ENCODE measurements at places on chromosomes 3 and 15.
A peak's percentile ranks its signal among the peaks of the same experiment; 100 is the strongest.

DNA sequence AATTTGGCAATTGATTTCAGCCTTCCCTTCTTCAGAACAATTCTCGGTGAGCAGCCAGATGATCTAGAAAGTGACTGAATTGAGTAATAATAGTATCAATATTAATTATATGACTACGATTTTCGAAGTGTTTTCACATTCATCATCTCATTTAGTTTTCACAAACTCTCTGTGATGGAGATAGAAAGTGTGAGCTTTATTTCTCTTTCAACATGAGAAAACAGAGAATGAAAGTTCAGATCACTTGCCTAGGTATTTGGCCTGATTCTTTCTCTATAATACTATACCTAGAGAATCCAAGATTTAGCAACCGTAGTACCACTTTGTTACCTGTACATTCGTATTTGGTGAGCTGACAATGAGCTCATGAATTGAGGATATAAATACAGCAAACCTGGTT is 739.2 kb upstream of the NR2F2 start:
- DNase-seq, result no peak

DNA sequence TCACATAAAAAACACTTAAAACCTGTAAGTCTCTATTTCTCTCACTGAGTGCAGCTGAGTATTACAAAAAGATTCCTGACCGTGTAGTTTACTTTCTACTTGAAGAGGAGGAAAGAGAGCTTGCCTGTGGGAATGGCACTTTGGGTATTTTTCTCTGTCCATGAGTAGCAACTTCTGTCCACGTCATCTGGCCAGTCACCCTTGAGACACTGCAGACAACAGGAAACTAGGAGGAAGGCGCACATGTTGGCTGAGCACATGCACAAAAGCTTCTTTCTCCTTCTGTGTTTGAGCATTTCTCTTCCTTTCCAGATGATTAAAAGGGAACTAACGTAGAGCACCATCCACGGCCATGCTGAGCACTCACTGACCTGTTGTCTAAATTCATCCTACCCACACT is 19.7 kb downstream of the STARD5 start:
- DNase-seq, result no peak

DNA sequence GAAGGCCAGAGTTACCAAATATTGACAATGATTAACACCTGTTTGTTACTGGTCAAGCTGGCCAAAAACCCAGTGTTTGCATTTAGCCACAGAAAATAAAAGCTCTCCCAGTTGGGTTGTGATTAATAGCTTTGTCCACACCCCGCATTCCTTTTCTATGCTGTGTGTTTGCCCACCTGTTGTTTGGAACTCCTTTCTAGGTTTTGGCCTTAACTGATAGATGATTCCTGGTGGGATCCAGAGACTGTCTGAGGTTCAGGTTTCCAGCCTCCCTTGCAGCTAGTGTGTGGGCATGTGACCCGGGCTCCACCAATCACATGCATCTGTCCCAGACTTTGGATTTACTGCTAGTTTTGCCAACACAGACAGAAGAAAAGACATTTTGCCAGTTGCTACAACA is 83.8 kb downstream of the PTPRG start:
- no peak for DNase-seq

DNA sequence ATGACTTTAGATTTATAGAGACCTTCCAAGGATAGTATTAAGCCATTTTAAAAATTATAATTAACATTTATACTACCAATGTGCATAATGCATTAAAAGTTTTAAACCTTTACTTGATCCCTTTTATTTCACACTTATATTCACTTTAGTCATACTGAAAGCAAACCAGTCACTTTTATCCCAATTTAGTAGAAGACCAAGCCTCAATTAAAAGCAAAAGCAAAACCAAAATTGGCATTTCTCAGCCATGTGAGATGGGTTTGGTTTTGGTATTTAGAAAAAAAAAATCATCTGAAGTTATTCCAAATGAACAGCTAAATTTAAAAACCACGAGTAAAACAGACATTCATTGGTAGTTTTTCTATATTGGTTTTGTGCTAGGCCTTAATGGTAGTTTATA is 249.4 kb downstream of the LPP start:
- no peak for DNase-seq

- DNase-seq, result no peak
Observed at GRCh38 chr15:65824031-65824743, 32.1 kb upstream of the DENND4A start.

- no peak for DNase-seq
Observed at GRCh38 chr3:160157321-160157720, 67.9 kb upstream of the C3orf80 start.

DNA sequence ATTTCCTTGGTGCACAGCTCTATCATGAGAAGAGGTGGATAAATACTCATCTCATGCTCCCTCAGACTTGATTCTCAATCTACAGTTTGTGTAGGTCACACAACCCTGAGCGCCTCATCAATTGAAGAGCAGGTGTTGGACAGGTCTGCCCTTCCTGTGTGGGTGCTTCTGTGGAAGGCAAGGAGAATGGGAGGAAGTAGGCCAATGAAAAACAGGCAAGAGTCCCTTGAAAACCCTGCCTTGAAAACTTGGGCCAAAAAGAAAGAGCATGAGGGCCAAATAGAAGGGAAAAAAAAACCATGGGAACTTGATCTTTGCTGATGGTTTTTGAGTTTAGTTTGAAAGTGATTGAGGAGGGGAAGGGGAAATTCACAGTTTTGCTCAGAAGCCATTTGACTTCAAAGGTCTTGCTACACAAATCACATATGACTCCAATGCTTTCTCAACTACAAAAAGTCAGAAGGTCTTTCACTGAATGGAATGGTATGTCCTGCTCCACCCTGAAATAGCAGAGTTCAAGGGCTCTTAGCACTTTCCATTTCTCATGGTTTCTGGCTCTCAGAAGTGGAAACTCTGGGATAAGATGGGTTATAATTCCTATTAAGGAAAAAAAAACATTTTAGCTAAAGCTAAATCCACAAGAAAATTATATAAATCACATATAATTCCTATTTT is 37.2 kb upstream of the TM4SF1 start:
- DNase-seq, result no peak

DNA sequence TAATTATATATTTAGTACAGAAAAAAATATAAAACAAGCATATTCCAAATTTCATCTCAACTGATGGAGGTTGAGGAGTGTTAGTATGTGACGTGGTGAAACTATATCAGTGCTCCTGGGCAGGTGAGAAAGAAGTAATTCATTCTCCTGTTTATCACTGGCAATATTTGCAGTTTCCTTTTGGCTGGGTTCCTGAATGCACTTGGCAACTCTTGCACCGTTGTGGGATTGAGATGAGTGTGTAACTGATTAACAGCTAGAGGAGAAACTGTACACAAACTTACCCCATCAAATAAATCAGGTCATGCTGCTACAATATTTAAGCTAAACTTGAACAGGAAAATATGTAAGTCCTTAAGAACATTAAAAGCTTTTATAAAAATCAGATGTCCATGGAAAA is 2.1 kb upstream of the ATP13A4 start:
- DNase-seq, result no peak

DNA sequence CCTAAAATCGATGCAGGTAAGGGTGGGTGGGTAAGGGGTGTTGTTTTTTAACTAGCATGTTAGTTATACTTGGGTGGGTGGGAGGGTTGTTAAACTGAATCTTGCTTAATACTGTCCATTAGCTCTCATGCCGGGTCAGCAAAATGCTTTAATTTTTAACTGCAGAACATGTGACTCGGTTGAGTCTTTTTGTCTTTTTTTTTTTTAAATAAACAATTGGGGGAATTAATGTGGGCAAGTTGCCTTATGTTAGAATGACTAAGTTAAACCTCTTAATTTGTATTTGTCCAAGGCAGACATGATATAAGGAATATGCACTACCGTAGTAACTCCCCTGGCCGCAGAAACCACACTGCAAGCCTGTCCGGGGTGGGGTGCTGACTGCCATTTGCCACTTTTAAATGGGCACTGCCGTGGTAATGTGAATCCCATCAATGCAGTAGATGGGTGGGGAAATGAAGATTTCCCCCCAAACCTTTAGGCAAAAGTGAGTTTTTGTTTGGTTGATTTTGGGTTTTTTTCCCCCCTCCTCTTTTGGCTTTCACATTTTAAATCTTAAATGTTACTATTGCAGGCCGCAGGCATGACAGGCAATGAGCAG is 54.3 kb upstream of the CCR4 start:
- no peak for DNase-seq

- DNase-seq, result no peak
Observed at GRCh38 chr3:151912028-151912427, 38.6 kb downstream of the SUCNR1 start.

DNA sequence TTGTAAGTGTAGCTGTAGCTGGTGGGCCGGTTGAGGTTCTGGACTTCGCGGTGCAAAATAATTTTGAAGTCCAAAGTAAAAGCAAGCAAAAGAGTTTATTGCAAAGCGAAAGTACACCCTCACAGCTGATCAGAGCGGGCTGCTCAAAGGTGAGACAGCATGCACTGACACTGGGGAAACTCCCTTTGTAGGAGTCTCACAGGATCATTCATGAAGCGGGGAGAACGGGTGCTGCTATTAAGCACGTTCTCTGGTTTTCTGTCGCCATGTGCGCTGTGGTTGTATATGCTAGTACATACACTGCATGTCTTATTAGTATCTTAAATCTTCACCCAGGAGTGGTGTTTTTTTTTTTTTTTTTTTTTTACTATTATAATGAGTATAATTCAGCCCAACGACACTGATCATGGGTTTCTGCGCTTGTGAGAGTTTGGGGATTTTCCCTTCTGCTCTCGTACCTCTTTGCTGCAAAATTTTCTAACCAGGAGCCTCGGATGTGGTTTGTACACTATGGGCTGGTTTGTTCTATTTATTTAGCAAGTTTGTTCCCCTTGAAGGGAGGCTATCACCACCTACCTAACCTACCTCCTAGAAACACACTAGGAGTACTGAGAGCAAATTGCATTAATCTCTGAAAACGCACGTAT is 1.4 kb upstream of the AP4E1 start:
- no peak for DNase-seq

DNA sequence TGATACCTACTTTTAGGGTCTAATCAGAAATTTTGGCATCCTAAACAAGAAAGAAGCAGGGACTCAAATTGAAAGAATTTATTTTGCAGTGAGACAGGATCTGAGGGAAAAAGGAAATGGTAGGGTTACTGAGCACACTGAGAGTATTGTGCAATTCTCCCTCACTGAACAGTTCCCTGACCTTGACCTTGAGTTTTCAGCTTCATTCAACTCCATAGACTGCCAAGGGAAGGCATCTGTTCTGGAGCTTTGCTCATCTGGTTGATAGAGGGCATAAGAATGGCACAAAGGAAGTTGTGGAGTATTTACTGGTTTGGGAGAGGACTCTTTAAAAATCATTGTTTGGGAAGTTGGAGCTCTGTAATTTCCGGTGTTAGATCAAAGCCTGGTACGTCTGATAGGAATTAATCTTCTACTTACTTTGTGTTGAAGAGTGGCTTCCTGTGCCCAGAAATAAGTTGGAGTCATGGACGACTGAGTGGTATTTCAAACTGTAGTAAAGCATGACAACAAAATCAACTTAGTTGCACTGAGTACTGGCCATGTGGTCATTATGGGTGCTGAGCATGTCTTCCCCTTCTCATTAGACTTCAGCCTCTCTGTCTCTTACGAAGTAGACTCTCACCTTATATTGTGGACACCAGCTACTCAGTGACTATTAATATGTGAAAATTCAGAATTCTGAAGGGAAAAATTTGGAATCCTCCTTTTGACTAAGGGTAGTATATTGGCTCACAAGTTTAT is 40.8 kb downstream of the CLDN1 start:
- DNase-seq, result no peak

DNA sequence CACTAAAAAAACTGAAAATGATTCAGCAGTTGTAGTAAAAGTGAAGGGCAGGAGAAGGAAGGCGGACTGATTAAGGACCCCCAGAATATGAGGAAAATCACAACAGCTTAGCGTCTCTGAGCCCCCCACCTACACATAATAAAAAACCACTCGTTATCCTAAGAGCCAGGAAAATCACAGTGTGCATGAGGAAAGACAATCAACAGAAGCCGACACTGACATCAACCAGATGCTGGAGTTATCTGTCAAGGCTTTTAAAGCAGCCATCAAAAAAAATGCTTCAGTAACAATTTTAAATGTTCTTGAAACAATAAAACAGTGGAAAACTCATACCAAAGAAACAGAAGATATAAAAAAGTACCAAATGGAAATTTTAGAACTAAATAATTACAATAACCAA is 9.7 kb upstream of the CXCR6 start:
- DNase-seq, result no peak

DNA sequence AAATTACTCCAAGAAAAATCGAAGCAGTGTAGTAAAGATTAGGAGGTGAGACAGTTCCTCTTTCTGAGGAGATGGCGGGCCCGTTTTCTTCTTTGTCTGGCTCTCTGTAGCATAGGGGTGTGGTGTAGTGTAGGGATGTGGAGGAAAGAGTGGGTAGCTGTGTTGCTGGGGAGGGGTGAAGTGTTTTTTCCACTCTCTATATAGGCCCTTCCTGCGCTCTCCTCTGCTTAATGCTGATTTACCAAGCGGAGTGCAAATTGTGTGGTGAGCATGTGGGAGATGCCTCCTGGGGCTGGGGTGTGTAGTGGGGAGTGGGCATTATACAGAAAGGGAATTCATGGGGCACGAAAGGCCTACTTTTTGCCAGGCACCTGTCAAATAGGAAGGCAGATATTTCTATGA is 94.9 kb downstream of the ST6GAL1 start:
- no peak for DNase-seq

- no peak for DNase-seq
Observed at GRCh38 chr15:92205255-92205739, 188.4 kb upstream of the ST8SIA2 start.

DNA sequence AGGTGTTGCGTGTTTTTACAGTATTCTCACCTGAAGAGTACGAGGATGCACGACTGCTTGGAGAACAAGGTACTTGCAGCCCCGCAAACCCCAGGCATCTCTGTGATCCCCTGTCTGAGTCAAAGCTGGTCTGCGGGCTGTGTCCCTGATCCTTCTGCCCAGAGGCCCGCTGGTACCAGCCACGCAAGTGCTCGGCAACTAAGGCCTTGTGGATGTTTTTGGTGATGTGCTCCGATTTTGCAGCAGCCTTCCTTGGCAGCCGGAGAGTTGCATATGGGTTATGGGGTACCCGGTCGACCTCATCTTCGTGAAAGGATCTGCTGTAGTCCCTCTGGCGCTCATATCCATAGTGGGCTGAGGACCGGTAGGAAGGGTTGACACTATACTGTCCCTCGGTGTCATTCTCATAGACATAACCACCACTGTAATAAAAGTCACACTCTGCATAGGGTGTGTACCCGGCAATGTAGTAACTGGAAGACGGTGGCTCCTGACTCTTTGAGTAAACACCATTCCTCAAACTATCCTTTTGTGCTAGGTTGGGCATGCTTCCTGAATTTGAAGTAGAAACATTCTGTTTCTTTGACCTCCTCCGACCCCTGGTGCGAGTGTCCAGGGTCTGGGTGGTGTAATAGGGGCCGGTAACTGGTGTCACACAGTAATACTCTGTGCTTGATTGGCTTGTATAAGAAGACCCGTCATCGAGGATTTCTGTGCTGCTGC is 58.6 kb upstream of the LMOD3 start:
- DNase-seq, result no peak

- peak; percentile 41 for DNase-seq
Observed at GRCh38 chr15:32849769-32850668, 132.2 kb downstream of the GREM1 start.

GRCh38 chr3:185200639-185201038 is 47.8 kb upstream of the C3orf70 start:
- DNase-seq, result no peak

Measured in D721Med (cell line).